ENCODE measurements at places on chromosomes 5 and 9.

GRCh38 chr5:113478691-113479090 is 9.6 kb downstream of the MCC start:
- no peak for DNase-seq

DNA sequence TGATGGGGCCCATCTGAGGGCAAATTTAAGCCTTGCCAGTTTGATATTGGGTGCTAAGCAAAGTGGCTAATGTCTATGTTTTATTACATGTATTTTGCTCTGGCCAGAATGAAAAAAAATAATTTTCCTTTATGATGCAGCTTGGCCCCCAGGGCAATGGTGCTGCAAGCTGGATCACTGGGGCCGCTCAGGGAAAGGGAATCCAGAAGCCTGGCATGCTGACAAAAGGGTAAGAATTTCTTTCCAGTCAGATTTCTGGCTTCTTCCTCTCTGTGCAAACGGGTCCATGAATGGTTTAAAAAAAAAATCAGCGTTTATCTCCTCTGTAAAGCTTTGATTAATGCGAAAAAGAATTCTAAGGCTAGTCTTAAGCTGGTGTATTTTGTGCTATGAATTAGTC is 138.4 kb downstream of the MAPKAP1 start:
- no peak for DNase-seq

DNA sequence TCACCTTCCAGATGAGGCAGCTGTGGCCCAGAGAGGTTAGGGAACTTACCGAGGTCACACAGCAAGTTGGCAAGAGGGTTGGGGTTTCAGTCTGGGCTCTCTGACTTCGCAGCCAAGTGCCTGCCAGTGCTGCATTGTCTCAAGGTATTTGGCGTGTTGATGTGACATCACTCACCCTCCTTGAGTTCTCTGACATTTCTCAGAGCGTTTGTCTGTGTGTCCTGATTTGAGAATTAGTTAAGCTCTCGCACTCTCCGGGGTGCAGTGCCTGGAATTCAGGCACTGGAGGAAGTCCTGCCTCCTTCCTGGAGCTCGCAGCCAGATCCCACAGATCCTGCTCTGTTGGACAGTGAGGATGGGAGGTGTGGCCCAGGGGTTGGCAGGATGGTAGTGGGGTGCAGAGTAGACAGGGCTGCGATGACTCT is 25.7 kb downstream of the WWC1 start:
- DNase-seq, result no peak

- DNase-seq, result no peak
These were observed 989.5 kb upstream of the CDH9 start for GRCh38 chr5:28027851-28028250.

DNA sequence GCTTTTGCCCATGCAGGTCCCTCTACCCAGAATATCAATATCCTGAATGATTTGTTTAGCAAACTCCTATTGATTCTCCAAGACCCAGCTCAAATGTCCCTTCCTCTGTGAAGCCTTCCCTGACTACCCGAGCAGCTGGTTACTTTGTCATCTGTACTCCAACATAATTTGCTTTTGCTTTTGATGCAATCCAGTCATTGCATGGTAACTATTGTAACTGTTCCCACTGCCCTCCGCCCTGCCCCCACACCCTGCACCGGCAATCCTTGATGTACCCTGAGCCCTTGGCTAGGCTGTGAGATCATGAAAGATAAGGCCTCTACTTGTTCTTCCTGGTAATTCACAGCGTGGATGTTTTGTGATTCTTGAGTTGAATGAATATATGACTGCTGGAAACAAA is 119.9 kb upstream of the BOD1 start:
- no peak for DNase-seq

DNA sequence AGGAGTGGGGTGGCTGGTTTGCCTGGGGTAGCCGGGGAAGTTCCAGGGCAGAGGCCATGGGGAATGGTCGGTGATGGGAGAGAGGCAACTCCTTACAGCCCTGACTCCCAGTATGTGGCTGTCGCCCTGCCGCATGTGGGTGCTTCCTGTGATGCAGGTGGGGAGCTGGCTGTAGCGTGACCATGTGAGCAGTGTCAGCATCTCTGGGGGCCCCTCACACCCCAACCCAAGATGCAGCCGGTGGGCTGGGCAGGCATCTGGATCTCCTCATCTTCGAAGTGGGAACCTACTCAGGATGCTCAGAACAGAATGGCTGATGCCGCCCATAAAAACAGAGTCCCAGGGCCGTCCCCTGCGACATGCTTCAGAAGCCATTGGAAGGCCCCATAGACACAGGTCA is 45.0 kb downstream of the BARX1 start:
- DNase-seq, result no peak

DNA sequence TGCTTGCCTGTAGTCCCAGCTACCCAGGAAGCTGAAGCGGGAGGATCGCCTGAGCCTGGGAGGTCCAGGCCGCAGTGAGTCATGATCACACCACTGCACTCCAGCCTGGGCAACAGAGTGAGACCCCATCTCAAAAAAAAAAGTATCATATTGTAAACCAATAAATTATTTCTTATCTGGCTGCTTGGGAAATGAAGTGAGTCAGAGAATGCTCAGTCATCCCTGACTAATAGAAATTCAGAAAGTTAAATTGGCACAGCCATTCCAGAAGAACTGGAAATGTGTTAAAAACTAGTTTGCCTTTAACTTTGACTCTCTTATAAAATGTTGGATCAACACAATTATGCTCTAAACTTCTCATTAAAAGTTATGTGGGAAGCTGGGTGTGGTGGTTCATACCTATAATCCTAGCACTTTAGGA is 9.8 kb upstream of the GNE start:
- DNase-seq, result no peak

- DNase-seq, result no peak
These were observed 100.3 kb upstream of the ERCC6L2 start for GRCh38 chr9:95775191-95775590.

GRCh38 chr5:149325166-149325735 is 20.0 kb upstream of the GRPEL2 start:
- DNase-seq, result no peak
